ENCODE measurements at places on chromosomes 5 and 9.
A peak's percentile ranks its signal among the peaks of the same experiment; 100 is the strongest.

- DNase-seq, result no peak
Observed at GRCh38 chr9:133906932-133907910, 84.9 kb downstream of the VAV2 start.

DNA sequence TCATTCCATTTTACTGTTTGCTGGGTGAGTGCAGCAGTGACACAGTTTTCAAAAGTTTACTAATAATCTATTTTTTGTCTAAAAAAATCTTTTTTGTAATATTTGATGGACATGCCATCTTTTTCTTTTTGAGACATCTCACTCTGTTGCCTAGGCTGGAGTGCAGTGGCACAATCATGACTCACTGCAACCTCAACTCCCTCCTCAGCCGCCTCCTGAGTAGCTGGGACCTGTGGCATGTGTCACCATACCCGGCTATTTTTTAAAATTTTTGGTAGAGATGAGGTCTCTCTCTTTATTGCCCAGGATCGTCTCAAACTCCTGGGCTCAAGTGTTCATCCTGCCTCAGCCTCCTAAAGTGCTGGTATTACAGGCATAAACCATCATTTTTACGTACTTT, 86.0 kb downstream of the KDM4C start:
- no peak for DNase-seq

DNA sequence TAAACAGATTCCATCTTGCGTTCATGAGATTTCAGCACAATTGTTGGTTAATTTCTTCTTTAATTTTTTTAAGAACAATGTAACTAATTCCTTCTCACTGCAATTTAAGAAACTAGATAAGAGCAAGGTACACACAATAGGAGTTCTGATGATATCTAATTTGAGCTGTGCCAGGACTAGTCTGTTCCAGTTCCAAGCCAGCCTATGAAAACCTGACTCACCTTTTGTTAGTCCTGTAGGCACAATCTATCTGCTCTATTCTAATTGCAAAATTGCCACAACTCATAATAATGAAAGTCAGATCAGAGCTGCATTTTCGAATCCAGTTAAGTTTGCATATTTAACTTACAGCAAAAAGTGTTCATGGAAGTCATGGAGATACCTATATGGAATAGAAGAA, 494.1 kb upstream of the TUSC1 start:
- no peak for DNase-seq

DNA sequence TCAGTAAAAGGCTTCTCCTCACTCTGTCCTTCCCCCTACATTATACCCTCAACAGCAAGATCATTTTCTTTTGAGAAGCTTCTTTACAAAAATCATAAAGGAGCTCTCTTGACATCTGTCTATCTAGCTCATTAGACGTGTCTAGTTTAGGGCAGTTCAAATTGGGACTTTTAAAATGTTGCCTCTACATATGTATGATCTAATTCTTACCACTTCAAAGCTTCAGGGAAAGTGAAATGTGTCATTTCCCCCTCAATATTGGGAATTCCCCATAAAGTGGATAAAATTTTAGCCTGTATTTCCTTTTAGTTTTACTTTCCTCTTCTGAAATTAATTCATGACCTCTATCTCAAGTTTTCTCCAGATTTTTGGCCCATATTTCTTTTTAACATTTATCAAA, 323.7 kb downstream of the ARRDC3 start:
- no peak for DNase-seq

DNA sequence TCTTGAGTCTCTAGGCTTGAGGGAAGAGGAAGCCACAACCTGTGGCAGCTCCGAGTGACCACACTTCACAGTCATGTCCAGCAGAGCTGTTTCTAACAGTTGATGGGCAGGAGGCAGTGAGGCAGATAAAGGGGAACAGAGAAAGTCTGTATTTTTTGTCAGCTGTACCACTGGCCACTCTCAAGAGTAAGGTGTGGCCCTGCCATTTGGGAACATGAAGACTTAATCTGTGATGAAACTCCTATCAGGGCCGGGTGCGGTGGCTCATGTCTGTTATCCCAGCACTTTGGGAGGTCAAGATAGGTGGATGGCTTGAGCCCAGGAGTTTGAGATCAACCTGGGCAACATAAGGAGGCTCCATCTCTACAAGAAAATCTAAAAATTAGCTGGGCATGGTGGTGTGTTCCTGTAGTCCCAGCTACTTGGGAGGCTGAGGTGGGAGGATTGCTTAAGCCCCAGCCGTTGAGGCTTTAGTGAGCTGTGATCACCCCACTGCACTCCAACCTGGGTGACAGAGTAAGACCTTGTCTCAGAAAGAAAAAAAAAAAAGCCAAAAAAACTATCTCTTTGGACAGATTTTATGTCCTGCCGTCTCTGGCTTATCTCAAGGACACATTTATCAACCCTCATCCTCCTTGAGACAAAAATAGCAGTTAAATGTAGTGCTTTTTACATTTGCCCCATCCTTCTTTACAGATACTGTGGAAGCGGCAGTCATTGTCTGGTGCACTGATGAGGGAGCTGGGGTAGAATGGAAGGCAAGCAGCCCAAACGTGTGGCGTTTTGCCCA, 11.9 kb upstream of the COL15A1 start:
- DNase-seq, result no peak

DNA sequence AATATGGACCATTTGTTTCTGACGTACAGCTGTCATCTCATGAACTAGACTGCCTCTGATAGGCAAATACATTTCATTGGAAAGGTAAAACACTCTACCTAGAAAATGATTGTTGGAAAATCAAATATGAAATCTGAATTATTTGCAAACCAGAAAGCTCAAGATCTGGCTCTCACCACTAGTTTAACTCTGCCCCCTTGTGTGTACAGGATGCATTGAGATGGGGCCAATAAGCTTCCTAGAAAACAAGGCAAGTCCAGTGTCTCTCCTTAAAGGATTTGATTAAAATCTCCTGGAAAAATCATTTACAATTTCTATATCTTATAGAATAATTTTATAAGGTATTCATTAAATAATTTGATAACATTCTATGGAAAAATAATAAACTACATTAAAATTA, 311.9 kb upstream of the ANKH start:
- no peak for DNase-seq

DNA sequence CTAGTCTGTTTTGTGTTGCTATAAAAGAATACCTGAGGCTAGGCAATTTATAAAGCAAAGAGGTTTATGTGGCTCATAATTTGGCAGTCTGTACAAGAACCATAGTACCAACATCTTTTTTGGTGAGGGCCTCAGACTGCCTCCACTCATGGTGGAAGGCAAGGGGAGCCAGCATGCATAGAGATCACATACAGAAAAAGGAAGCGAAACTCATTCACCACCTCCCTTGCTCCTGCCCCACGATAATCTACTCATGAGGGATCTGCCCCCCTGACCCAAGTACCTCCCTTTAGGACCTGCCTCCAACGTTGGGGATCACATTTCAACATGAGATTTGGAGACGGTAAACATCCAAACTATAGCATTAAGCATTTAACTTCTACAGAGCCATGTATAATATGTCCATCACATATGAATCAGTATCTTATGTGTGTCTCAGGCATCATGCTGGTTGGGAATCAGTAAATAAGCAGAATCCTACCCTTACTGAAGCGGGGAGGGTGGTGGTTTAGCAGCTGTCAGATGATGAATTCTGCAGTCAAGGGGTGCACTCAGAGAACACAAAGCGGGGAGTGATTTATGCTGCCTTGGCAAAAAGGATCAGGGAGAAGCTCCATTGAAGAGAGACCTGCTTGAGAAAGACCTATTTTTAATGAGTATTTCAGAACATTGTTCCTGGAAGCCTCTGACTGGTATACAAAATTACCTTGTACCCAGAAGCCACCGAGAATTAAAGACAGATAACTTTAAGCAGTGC, 34.8 kb downstream of the HMGXB3 start:
- no peak for DNase-seq

DNA sequence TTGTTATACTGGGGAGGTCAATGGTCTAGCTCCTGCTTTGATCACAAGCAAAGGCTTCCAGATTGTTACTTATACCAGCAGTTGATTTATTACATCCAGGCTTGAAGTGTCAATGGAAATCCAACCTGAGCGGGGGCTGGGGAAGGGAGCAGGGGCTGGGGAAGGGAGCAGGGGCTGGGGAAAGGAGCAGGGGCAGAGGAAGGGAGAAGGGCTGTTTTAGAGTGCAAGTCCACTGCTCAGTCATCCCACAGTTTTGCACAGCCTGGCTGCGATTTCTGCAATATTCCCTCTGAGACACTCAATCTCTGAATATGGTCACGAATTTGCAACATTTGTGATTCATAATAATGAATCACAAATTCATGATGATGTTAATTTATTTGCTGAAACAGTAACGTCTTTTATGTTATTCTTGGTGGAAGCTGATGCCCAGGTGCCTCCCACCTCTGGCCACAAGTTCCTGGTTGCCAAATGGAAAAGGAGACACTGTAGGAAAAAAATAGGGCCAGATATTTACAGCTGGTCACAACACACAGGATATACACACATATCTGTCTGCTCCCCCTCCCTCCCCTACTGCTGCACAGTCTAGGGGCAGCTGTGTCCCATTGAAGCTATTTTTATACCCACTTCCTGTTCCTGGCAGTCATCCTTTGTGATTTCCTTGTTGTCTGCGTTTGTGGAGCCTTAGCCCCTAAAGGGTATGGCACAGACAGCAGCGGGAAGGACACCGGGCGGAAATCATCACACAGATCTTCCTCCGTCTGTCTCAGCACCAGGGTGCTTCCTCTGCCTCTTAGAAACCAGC, 325.1 kb downstream of the GADD45G start:
- no peak for DNase-seq

- peak; percentile 55 for DNase-seq
Observed at GRCh38 chr9:114425126-114425525, 37.3 kb upstream of the AKNA start.

DNA sequence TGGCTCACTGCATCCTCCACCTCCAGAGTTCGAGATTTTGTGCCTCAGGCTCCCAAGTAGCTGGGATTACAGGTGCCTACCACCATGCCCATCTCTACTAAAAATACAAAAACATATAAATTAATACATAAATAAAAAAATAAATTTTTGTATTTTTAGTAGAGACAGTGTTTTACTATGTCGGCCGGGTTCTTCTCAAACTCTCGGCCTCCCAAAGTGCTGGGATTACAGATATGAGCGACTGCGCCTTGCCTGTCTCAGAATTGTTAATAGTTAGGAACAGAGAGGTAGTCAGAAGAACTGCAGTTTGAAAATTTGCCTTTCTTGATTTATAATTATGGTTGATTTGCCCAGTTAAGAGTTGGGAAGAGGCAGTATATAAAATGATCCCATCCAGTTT, 2.8 kb downstream of the ATP6V1G1 start:
- DNase-seq, result no peak
